ENCODE measurements at places on chromosomes 3 and 15.
A peak's percentile ranks its signal among the peaks of the same experiment; 100 is the strongest.

DNA sequence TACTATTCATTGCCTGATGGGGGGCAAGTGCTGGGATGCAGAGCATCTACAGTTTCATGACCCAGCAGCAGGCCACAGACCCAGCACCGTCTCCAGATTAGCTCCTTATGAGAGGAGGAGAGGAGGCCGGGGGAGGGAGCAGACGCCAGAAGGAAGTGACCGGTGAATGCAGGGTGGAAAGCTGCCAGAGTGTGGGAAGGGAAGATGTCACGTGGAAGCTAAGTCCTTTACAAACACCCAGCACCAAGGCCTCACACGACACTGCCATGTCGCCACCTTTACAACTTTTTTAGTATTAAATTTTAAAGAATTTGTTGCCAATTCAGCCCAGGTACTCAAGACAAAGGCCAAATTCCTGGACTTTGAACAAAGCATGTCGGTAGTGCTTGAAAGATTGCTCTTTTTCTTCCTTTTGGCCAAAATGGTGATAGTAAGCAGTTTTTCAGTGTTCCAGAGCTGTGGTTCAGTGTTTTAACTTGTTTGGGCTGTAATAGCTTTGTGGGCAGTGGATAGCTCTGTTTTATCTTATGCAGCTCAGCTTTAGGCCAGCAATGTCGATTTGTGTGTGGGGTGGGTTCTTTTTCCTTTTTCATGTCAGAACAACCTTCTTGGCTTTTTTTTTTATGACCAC is 58.2 kb downstream of the ZBTB38 start:
- DNase-seq, result no peak

GRCh38 chr3:15220661-15221060 is 14.6 kb downstream of the CAPN7 start:
- peak; percentile 59 for DNase-seq

- DNase-seq, result no peak
Observed at GRCh38 chr15:77675806-77676415, 43.2 kb upstream of the LINGO1 start.

GRCh38 chr3:13115991-13116390 is 42.8 kb upstream of the IQSEC1 start:
- DNase-seq, result no peak

Data from D341Med (cell line).